Glutamatergic neuron (in vitro differentiated cells): ENCODE measurements at places on chromosomes 7 and 10. TPM values are rescaled to one million over a fixed set of nuclear protein-coding genes. Genes with fewer than 3 reads are reported as not detected.

DNA sequence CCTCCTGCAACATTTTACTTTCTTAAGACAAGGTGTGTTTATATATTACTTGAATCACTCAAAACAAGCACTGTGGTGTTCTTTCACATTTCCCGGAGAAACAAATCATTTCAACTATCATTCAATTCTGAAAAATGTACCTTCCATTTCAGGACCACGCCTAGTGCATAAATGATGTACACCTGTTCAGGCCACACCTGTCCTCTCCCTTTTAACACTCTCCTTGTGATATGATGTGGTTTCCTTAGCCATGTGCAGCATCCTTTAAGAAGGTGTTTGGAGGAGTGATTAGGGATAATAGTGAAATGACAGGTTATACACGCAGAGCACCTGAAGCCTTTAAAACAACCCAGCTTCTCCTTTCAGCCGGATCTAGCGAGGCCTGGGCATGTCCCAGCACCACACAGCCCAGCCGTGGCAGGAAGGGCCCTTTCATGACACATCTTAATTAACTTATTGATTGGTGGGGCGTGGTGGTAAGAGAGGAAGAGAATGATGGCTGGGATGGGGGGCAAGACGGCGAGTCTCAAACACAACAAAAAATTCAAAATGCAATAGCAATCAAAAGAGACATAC lies 26.9 kb downstream of the ABLIM1 start:
- peak overlapping the region; percentile 89 for H3K27ac ChIP-seq
- H3K36me3 ChIP-seq = no peaks in the 10 kb centered on the region
- H3K4me3 ChIP-seq = peak overlapping the region; percentile 91

- no peak for DNase-seq
- H3K4me1 ChIP-seq = no peaks in the 10 kb centered on the region
- no peaks in the 10 kb centered on the region for H3K36me3 ChIP-seq
- H3K27ac ChIP-seq = no peak overlapping the region
- no peak overlapping the region for H3K4me3 ChIP-seq
Measured at GRCh38 chr7:37467002-37467401, 18.3 kb upstream of the ELMO1 start.

Gene FAM25G
- total RNA-seq = not detected

DNA sequence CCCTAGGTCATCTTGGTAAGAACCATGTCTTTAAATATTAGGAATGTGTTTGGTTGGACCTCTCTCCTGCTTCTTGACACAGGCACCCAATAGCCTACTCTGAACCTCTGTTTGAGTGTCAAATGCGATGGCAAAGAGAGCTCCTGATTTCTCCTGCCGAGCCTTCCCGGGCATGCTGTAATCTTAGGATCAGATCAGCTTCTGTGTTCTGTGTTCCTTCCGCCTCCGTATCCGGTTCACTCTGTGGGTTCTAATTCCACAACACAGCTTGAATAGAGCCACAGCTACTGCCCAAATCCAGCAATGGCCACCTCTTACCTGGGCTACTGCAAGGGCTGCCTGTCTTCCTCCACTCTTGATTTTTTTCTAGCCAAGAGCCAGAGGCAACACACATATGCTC lies 165.2 kb upstream of the TNS3 start:
- peaks cover 6% of the 10 kb centered on the region for H3K27me3 ChIP-seq
- DNase-seq = no peak
- no peak overlapping the region for H3K27ac ChIP-seq
- H3K36me3 ChIP-seq = no peaks in the 10 kb centered on the region

Gene FOXP2
- total RNA-seq = 72.1 TPM

GRCh38 chr10:58920655-58921003 lies 255.8 kb upstream of the PHYHIPL start:
- H3K27me3 ChIP-seq = no peaks in the 10 kb centered on the region
- H3K4me3 ChIP-seq = peak overlapping the region; percentile 63
- no peaks in the 10 kb centered on the region for H3K36me3 ChIP-seq
- H3K4me1 ChIP-seq = peaks cover 32% of the 10 kb centered on the region

DNA sequence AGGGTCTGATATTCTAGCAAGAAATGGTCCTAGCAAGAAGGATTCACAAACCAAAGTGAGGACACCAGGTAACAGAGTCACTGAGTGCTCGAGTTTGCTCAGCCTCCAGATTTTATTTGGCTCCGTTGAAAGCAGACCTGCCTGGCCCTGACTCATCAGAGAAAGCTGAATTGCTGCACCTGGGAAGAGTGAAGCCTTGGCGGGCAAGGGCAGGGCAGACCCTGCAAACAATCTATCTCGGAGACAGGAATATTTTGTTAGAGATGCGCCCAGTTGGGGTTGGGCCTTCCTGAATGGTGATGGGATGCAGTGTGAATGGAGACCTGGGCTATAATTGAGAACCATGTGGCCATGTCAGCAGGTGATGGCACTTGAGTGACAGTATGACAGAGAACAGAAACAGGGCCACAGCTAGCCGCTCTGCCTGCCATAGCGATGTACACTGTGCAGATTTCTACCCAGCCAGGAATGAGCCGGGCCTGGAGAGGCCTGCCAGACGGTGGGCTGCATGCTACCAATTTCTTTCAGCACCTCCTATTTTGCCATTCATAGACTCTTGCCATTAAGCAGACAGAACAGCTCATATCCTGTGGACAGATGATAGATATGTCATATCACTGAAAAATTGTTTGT lies 744.2 kb downstream of the LRMDA start:
- H3K4me3 ChIP-seq = no peak overlapping the region
- H3K27me3 ChIP-seq = peaks cover 6% of the 10 kb centered on the region
- peaks cover 5% of the 10 kb centered on the region for H3K4me1 ChIP-seq

- no peak for DNase-seq
- no peaks in the 10 kb centered on the region for H3K36me3 ChIP-seq
- no peak overlapping the region for H3K4me3 ChIP-seq
- H3K4me1 ChIP-seq = no peaks in the 10 kb centered on the region
Measured at GRCh38 chr7:20430664-20431063, 100.0 kb downstream of the ITGB8 start.

- peaks cover 1% of the 10 kb centered on the region for H3K27me3 ChIP-seq
- no peak overlapping the region for H3K4me3 ChIP-seq
- no peaks in the 10 kb centered on the region for H3K36me3 ChIP-seq
- H3K27ac ChIP-seq = no peak overlapping the region
- DNase-seq = no peak
- H3K4me1 ChIP-seq = no peaks in the 10 kb centered on the region
Measured at GRCh38 chr10:30028738-30029030, 30.7 kb downstream of the JCAD start.

Gene ABCC2
- 0.39 TPM for total RNA-seq

Gene CYP2C18
- total RNA-seq = not detected

- no peaks in the 10 kb centered on the region for H3K36me3 ChIP-seq
- peaks cover 43% of the 10 kb centered on the region for H3K4me1 ChIP-seq
- peak overlapping the region; percentile 69 for H3K4me3 ChIP-seq
- H3K27me3 ChIP-seq = peaks cover 27% of the 10 kb centered on the region
Measured at GRCh38 chr7:129786825-129787563, 165.8 kb downstream of the UBE2H start.

DNA sequence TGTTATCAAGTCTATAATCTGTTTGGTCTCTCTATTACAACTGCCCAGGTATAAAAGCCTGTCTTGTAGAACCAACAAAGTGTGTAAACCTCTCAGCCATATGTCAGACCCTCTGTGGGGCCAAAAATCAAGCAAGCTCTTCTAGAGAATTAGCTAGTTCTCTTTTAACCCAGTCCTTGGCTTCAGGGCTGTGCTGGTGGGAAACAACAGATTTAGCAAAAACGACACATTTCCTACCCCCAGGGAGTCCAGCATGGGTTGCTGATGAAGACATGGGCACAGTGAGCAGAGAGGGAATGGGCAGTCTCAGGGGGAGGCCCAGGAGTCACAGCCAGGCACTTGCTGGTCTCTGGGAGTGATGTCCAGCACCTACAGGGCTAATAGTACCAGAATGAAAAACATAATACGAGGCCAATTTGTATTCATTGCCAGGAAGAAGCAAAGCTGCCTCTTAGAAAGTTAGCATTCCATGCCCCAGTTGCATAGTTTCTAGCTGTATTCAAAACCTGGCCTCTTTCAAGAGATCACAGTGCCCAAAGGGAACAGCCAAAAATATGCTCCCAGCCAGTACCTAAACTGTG lies 80.1 kb downstream of the FRMD4A start:
- H3K4me3 ChIP-seq = no peak overlapping the region
- no peaks in the 10 kb centered on the region for H3K4me1 ChIP-seq
- no peak overlapping the region for H3K27ac ChIP-seq
- H3K27me3 ChIP-seq = no peaks in the 10 kb centered on the region

GRCh38 chr10:131272897-131273451 lies 38.5 kb downstream of the TCERG1L start:
- H3K36me3 ChIP-seq = peaks cover 10% of the 10 kb centered on the region
- peaks cover 3% of the 10 kb centered on the region for H3K4me1 ChIP-seq
- no peak for DNase-seq
- no peak overlapping the region for H3K27ac ChIP-seq
- no peak overlapping the region for H3K4me3 ChIP-seq
- peaks cover 8% of the 10 kb centered on the region for H3K27me3 ChIP-seq

DNA sequence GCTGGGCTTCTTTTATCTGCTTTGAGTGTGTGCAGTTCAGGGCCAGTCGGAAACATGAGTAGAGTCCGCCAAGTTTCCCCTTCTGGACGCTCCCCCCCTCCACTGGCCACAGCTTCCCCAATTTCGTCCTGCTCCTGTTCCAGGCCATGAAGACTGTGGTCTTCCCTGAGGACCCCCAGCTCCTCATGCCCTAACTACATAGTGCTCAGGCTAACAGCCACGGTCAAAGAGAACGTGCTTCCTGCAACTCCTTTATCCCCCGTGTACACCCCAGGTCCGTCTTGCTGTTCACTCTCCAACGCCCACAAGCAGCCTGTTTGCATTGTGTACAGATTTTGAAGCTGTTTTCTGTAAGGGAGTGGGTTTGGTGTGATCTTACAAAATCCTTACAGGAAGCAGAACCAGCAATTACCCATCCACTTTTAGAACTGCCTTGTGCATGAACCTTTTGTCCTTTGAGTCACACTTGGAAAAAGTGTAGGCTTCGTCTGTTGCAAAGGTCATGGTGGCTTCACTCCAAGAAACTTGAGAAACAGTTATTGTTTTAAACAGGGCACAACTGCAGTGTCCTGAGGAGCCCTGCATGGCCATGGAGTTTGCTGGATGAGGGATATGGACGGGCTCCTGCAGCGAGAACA lies 77.0 kb upstream of the FAM20C start:
- H3K27ac ChIP-seq = no peak overlapping the region
- H3K27me3 ChIP-seq = peaks cover 7% of the 10 kb centered on the region
- no peak for DNase-seq
- no peak overlapping the region for H3K4me3 ChIP-seq
- H3K36me3 ChIP-seq = peaks cover 21% of the 10 kb centered on the region
- H3K4me1 ChIP-seq = peaks cover 2% of the 10 kb centered on the region

DNA sequence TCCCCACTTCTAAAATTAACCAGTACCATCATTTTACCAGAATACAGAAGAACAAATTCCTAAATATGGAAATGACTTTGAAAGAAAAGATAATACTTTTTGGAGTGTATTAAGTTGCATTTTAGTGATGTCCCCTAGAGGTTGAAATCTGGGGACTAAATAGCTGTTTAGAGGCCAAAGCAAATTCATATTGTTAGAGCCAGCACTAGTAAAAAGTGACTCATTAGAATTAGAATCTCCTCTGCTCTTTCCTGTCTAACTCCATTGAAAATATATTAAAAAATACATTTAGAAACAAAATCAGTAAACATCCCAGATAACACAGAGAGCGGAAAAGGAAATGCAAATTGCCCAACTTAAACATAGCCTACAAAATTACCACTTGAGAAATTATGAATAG lies 1189.6 kb upstream of the C7orf33 start:
- H3K27ac ChIP-seq = no peak overlapping the region
- DNase-seq = no peak
- H3K4me3 ChIP-seq = no peak overlapping the region
- no peaks in the 10 kb centered on the region for H3K36me3 ChIP-seq
- no peaks in the 10 kb centered on the region for H3K27me3 ChIP-seq

DNA sequence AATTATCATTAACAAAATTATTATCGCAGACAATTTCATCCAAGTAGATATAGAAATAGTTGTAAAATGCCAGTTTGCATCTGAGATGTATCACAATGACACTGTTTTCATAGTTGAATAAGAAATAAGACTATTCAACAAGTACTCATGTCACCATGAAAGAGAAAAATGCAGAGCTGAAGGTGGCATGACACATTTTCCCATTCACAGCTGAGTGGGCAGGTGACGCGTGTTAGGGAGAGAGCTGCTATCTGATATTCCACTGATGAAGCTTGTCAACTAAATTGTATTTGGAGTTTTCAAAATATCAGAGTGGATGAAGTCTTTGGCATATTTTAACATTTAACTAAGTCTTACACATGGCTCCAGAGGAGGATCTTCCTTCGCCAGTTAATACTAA lies 70.3 kb upstream of the HDAC9 start:
- DNase-seq = no peak
- H3K4me3 ChIP-seq = no peak overlapping the region
- no peaks in the 10 kb centered on the region for H3K36me3 ChIP-seq
- no peaks in the 10 kb centered on the region for H3K27me3 ChIP-seq

- H3K27me3 ChIP-seq = no peaks in the 10 kb centered on the region
- no peak overlapping the region for H3K27ac ChIP-seq
- peaks cover 4% of the 10 kb centered on the region for H3K4me1 ChIP-seq
- DNase-seq = no peak
- no peak overlapping the region for H3K4me3 ChIP-seq
Measured at GRCh38 chr10:6586501-6586900, 6.4 kb upstream of the PRKCQ start.

DNA sequence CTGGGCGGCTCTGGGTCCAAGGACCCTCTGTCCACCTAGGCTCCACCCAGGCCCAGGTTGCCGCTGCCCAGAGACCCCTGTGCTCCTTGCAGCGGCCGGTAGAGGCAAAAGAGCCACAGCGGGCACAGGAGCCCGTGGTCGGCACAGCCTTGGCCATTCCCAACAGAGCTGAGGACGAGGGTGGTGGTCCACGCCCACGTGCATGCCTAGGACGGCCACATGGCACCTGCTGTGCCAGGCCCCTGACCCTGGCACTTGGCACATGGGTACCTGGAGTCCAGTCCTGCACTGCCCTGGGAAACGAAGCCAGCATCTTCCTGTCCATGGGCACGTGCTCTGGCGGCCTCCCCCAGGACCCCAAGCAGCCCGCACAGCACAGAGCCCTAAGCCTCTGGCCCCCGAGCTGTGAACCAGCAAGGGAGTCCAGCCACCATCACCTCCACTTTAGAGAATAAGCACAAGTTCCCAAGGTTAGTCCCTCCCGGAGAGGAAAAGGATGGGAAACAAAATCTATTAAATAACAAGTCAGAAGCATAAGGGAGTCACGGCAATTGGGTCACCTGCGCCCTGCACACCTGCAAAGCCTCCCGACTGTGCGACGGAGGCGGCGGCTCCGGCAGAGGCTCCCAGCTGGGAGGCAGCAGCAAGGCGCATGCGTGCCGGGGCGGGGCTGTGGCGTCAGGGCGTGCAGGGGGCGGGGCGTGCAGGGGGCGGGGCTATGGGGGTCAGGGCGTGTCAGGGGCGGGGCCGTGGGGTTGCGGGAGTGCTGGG lies 59.1 kb downstream of the STK32C start:
- H3K36me3 ChIP-seq = no peaks in the 10 kb centered on the region
- H3K27me3 ChIP-seq = peaks cover 24% of the 10 kb centered on the region
- peak overlapping the region; percentile 34 for H3K4me3 ChIP-seq
- peak overlapping the region; percentile 66 for H3K27ac ChIP-seq
- peak; percentile 61 for DNase-seq

Gene PITX3
- total RNA-seq = not detected

Gene CFAP70
- 1.3 TPM for total RNA-seq

GRCh38 chr7:12728192-12728538 lies 40.7 kb downstream of the ARL4A start:
- no peaks in the 10 kb centered on the region for H3K27me3 ChIP-seq
- no peak overlapping the region for H3K4me3 ChIP-seq
- peaks cover 14% of the 10 kb centered on the region for H3K4me1 ChIP-seq
- no peak for DNase-seq

- H3K27me3 ChIP-seq = peaks cover 1% of the 10 kb centered on the region
- no peak overlapping the region for H3K4me3 ChIP-seq
- no peak for DNase-seq
- H3K27ac ChIP-seq = no peak overlapping the region
- H3K36me3 ChIP-seq = no peaks in the 10 kb centered on the region
Measured at GRCh38 chr10:86085136-86085535, 281.5 kb downstream of the GRID1 start.
